ENCODE measurements at places on chromosomes 13 and 19.

GRCh38 chr19:19661675-19662251 lies 1.7 kb downstream of the ATP13A1 start:
- DNase-seq: no peak

- no peak for DNase-seq
Measured at GRCh38 chr19:45339629-45340028, 921 bp upstream of the KLC3 start.

GRCh38 chr19:9597027-9597426 lies 12.7 kb upstream of the ZNF121 start:
- DNase-seq: no peak

GRCh38 chr13:32029684-32030083 lies 1.9 kb upstream of the FRY start:
- no peak for DNase-seq

DNA sequence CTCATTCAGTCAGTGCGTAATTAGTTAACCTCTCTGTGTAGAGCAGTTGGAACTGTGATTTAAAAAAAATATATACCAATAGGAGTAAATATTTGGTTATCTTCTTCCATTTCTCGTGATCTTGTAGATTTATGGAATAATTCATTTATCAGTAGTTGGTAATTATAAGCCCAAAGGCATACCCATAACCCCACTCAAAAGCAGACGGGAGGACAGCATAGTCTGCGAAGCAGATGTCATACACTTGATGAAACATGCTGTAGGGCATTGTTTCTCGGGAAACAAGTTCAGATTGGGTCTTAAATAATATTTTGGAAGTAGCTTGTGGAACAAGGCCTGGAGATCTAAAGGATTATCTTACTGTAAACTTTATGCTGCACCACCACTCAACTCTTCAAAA lies 119.7 kb downstream of the FRY start:
- DNase-seq: no peak

GRCh38 chr13:80866921-80867320 lies 526.0 kb upstream of the SPRY2 start:
- no peak for DNase-seq

DNA sequence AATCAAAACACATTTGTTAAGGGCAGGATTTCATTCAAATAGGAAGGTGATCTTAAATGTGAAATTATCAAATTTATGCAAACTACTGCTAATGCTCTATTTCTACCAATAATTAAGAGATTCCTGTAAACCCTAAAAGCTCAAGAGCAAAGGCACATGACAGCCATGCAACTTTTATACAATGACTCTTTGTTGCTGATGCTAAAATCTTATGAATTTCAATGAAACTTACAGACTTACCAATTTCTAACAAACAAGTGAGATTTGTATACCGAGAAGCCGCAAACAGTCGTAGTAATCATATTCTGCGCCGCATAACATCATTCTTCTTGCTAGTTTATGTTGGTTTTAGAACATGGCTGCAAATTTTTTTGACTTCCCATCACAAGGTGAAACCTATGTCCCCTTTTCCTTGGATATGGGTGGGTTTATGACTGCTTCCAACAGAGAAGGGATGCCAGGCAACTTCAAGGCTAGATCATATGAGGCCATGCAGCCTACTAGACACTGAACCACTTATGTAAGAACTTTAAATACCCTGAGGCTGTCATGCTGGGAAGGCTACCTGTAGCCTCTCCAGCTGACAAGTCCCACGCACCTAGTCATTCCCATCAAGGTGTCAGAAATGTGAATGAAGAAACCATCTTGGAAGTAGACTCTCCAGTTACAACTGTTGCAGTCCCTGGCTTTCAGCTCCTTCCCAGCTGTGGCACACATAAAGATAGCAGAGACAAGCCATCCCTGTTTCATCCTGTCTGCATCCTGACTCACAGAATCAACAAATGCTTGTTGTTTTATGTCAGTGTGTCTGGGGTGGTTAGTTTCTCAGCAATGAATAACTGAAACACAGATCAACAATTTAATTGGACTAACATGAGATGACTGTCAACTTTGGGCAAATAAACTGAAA lies 42.0 kb downstream of the LNX2 start:
- DNase-seq: no peak

- no peak for DNase-seq
Measured at GRCh38 chr13:51689663-51689996, 105.4 kb downstream of the WDFY2 start.

GRCh38 chr19:6480848-6481415 lies 655 bp downstream of the DENND1C start:
- DNase-seq: no peak

Measured in activated CD8-positive, alpha-beta memory T cell treated with anti-CD3 and anti-CD28 coated beads, Interleukin-2, amount 50 U/mL, for 48 hours (primary cell).